Activated effector memory CD4-positive, alpha-beta T cell treated with Interleukin-2 at 50 U/mL for 16 hours (primary cell): ENCODE measurements at places on chromosomes 13 and 19.
A peak's percentile ranks its signal among the peaks of the same experiment; 100 is the strongest.

DNA sequence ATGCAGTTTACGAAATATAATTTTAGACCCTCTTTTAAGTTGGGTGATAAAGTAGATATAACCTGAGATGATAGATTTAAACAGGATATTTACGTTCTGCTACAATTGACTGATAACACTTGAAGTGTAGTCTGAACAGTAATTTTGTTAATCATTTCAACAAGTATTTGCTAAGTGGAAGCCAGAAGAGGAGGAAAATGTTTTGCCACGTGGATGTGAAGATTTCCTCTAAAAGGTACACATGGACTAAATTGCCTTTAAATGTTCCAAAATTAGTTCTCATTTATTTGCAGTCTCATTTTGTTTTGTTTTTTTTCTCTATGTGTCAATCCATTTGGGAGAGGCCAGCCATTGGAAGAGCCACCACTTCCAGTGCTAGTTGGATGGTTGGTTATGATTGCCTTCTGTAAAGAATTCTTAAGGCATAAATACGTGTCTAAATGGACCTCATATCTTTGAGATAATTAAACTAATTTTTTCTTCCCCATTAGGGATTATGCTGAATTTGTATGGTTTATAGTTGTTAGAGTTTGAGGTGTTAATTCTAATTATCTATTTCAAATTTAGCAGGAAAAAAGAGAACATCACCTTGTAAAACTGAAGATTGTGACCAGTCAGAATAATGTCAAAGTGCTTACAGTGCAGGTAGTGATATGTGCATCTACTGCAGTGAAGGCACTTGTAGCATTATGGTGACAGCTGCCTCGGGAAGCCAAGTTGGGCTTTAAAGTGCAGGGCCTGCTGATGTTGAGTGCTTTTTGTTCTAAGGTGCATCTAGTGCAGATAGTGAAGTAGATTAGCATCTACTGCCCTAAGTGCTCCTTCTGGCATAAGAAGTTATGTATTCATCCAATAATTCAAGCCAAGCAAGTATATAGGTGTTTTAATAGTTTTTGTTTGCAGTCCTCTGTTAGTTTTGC lies 2.8 kb downstream of the MIR17HG start:
- DNase-seq: no peak

- DNase-seq: no peak
These were observed 37.9 kb downstream of the N4BP2L1 start for GRCh38 chr13:32390048-32390447.

DNA sequence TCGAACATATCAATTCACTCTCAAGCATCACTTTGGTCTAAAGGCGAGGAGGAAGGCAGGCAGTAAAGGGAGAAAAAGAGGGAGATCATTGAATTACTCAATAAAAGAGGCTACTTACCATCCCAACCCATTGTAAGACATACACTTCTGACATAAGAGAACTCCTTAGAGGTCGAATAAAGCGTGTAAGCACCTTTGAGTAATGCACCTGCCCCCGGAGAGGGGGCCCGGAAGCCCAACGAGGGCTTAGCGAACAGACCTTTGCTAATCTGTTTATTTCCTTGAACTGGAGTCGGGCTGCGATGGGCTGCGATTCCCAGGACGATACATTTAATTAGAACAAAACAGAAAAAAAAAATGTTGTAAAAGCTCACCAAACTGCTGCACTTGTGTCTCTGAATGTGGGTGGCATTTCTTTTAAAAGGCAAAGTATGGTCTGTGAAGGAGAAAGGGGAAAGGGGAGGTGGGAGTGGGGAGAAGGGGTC lies 3.0 kb downstream of the ZC3H4 start:
- DNase-seq: peak; percentile 51

DNA sequence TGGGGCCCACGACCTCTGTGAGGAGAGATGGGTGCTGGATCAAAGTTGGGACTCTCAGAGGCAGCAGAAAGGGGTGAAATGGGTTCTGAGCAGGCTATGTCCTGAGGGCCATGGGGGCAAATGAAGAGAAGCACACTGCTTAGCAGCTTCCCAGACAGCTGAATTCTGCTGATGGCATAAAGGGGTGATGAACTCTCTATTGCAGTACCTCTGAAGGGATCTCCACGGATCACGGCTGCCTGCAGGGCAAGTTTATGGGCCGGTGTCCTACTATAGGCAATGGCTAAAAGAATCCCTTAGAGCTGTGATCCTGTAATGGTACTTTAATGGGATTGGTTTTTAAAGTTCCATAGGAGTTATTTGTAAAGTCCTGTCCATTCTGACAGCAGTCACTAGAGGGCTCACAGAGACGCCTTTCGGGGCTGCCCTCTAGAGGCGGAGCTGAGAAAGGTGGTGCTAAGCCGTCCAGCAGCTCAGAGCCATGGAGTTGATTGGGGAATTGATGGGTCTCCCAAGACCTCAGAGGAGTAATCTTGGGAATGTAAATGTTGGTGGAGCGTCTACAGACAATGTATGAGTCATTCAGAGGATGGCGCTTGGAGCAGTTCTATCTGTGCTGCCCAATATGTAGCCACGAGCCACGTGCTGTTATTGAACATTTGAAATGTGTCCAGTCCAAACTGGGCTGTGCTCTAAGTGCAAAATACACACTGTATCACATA lies 287.3 kb downstream of the COG6 start:
- peak; percentile 58 for DNase-seq

DNA sequence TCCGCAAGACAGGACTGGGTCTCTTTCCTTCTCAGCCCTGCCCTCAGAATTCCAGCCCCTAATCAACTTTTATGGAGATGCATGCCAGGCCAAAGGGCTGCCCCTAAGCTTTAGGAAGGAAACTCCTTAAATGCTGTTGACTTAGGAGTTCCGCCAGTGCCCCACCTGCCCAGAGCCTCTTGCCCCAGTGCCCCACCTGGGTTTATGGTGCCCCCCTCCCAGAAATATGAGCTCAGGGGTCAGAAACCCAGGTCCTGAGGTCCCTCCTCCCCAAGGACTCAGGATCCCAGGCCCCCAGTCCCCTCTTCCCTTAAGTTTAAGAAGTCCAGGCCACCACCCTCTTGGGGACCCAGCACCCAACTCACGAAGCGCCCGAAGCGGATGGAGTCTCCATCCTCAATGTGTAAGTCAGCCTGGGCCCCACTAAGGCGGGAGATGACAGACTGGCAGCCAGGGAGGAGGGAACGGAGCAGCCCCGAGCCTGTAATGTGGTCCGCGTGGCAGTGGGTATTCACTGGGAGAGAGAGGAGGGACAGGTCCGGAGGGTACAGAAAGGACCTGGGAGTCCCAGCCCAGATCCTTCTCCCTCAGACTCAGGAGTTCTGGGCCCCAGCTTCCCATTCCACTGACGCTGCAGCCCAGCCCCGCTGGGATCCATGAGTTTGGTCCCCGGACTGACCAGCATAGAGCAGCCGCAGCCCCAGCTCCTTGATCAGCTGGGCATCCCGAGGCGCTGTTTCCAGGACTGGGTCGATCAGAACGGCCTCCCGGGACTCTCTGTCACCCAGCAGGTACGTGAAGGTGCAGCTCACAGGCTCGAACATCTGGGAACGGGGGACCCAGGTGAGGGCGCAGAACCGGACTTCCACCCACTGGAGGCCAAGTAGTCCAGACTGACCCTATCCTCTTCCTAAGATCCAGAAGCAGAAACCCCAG lies 897 bp downstream of the ETHE1 start:
- DNase-seq: no peak

DNA sequence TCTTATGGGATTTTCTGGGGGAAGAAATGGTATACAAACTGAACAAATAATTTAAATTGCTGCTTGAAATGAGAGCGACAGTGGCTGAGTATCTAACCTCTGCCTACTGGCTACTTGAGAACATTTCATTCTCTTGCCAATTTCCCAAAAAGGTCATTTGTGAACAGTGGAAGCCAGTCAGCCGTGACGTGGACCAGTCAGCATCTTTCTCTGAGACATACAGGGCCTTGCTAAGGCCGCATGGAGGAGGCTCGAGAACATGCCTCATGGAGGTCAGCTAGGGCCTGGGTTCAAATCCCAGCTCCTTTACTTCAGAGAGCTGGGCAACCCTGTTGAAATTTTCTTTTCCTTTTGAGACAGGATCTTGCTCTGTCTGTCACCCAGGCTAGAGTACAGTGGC lies 20.3 kb downstream of the ZC3H4 start:
- no peak for DNase-seq

DNA sequence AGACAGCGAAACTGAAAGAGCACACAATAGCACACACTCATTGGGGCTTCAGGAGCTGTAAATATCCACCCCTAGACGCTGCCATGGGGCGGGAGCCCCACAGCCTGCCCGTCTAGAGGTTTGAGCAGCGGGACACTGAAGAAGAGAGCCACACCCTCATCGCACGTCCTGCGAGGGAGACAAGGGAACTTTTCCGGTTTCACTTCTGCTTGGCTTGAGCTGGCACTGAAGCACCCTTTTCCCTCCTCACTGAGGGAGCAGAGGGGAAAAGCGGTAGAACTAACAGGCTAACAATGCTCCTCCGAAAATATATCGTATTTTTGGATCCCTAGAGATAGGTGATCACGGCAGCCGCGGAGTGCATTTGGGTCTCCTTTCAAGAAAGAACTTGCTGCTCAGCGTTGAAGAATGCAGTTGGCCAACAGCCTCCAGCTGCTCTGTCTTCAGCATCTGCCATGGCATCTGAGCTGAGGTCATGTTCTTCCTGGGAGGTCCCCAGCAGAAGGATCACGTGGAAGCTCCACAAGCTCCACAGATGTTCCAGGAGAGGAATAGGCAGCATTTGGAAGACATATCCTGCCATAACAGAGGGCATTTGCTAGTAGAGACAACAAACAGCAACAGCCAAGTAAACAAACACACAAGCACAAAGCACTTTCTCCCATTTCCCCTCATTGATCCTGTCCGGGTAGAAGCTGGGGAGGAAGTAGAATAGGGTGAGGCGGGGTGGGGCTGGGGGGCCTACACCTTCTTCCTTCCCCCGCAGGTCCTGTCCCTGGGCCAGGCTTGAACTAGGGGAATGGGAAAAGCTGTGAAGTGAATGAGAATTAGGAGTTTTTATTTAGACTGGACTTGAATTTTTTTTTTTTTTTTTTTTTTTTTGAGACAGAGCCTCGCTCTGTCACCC lies 44.8 kb upstream of the ALOX5AP start:
- peak; percentile 10 for DNase-seq

DNA sequence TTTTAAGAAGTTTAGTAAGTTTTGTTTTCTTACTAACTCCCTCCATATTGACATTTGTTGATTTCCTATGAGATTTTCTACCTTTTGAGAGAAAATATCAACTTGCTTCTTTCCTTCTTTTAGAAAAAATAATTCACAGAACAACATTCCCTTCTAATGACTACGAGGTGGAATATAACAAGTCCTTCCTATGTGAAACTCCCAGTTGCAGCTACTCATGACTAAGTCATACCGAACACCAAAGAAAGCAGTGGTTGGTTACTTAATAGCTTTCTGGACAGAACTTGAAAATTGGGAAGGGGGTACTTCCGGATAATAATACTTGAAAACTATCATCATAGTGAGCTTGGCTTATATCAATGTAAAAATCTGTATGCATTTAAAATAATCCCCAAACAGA lies 144.8 kb downstream of the DACH1 start:
- DNase-seq: no peak

DNA sequence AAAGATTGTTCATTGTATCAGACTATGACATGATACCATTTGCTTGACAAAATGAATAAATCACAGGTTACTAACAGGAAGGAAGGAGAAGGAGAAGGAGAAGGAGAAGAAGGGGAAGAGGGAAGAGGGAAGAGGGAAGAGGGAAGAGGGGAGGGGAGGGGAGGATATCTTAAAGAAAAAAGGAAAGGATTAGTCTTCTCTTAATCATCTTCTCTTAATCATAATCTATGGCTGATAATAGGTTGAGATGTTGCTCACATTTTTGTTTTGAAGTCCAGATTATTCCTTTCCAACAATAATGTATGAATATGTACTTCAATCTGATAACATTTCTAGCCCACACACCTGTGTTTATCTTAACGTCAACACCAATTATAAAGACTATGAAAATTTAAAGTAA lies 25.1 kb downstream of the DIAPH3 start:
- DNase-seq: no peak

DNA sequence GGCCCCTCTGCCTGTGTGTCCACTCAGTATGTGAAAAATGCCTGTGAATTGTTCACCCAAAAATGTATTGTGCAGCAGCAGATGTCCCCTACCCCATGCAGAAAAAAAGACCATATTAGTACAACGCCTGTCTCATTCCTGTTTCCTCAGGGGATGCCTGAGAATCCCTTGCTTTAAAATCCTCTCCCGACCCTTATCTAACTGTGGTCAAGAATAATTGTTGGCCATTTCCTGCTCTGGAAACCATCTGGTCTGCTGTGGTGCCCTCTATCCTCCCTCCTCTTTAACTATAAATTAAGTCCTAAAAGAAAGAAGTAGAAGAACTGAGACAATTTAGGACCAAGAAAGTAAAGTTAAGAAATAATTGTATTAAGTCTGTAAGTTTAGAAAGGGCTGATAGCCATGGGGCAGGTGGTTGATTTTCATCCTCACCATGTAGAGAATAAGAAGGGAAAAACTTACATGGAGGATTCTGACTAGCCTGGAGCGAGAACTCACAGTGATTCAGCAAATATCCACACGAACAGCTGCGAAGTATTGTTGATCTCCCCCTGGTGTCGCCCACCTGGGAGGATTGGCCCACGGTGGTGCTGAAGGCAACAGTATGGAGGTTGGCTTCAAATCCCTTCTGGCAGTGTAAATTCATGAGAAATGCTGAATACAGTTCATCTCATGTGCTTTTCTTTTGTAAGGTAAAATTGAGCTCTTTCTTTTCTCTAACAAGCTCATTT lies 85.6 kb downstream of the COL4A2 start:
- no peak for DNase-seq
